ENCODE measurements at places on chromosomes 4 and X. TPM values are rescaled to one million over a fixed set of nuclear protein-coding genes. Genes with fewer than 3 reads are reported as not detected.

USP46 gene
- 17.1 TPM for total RNA-seq

GRCh38 chr4:144318797-144319196, 178.3 kb upstream of the GYPA start:
- no peaks in the 10 kb centered on the region for H3K4me1 ChIP-seq
- no peak overlapping the region for H3K27ac ChIP-seq
- DNase-seq = no peak
- no peaks in the 10 kb centered on the region for H3K27me3 ChIP-seq
- no peaks in the 10 kb centered on the region for H3K36me3 ChIP-seq

RENBP gene
- total RNA-seq = 6.8 TPM

DNA sequence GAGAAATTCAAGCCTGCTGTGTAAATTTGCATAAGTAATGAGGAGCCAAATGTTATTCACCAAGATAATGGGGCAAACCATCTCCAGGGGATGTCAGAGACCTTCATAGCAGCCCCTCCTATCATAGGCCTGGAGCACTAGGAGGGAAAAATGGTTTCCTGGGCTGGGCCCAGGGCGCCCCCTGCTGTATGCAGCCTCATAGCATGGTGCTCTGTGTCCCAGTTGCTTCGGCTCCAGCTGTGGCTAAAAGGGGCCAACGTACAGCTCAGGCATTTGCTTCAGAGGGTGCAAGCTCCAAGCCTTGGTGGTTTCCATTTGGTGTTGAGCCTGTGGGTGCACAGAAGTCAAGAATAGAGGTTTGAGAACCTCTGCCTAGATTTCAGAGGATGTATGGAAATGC, 859.3 kb downstream of the RPA4 start:
- H3K36me3 ChIP-seq = no peaks in the 10 kb centered on the region
- no peaks in the 10 kb centered on the region for H3K4me1 ChIP-seq
- H3K4me3 ChIP-seq = no peak overlapping the region
- no peak overlapping the region for H3K27ac ChIP-seq
- DNase-seq = no peak

DNA sequence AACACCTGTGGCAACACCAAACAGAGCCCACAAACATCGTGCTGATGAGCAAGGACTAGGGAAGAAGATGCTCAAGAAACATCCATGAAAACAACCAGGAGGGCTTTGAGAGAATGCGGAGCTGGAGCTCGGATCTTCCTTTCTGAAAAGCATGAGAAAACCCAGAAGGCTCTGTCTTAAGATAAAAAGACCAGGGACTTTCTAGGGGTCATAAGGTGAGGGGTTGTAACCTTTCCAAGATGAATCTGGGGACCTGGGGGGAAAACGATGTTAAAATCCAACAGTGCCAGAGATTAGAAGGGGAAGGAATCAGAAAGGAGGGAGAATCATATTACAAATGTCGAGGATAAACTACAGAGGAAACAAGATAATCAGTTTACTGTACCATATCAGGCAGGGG, 10.1 kb downstream of the GK2 start:
- H3K4me3 ChIP-seq = no peak overlapping the region
- no peaks in the 10 kb centered on the region for H3K36me3 ChIP-seq
- H3K27me3 ChIP-seq = no peaks in the 10 kb centered on the region
- no peaks in the 10 kb centered on the region for H3K4me1 ChIP-seq
- H3K27ac ChIP-seq = no peak overlapping the region
- DNase-seq = no peak

CNGA1 gene
- 1.4 TPM for total RNA-seq
